Activated CD4-positive, CD25-positive, alpha-beta regulatory T cell treated with anti-CD3 and anti-CD28 coated beads, Interleukin-2, amount 50 U/mL, for 72 hours (primary cell): ENCODE measurements at places on chromosomes 1 and 21.

GRCh38 chr1:164233149-164233548, 325.8 kb upstream of the PBX1 start:
- DNase-seq = no peak

DNA sequence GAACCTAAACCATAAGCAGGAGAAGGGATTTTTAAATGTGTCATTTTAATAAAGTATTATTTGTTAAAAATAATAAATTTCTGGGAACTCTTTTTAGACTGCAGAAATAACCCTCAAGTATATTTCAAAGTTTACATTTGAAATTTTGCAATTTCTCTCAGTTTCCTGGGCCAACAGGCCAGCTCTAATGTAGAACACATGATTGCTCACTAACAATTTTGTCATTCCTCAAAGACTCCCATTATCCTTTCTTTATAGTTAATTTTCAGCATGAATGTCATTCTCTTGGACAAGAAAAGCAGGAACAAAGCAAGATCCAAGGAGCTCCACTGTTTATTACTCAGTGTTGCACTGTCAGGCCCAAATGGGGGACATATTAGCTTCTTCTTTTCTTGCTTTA, 119.4 kb upstream of the VANGL1 start:
- DNase-seq = no peak

DNA sequence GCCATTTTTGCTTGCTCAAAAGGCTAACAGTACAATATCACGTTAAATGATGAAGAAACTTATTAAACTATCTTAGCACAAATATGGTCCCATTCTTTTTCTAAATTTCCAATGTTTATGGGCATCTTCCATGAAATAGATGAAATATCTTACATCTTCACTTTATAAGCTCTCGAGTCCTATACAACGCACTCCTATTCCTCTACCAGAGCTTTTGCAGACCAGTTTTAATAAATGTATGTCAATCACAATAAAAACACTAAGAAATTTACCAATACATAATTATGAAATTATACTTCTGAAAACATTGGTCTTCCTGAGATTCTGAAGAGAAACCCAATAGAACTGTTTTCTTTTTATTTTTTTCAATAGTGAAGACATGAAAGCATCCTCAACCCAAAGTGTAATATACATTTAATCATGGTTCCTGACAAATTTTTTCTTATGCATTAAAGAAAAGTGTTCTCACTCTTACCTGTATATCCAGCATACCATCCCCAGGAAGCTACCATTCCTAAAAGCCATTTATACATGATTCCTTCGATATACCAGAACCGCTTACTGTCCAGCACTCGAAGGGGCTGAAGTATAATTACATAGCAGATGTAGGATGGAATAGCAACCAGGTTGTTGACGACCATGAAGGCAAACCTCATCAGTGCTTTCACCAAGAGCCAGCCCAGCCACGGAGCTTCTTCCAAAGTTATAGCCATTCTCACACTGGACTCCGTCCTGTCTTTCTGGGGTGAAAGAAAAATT, 1.8 kb downstream of the LPGAT1 start:
- no peak for DNase-seq

DNA sequence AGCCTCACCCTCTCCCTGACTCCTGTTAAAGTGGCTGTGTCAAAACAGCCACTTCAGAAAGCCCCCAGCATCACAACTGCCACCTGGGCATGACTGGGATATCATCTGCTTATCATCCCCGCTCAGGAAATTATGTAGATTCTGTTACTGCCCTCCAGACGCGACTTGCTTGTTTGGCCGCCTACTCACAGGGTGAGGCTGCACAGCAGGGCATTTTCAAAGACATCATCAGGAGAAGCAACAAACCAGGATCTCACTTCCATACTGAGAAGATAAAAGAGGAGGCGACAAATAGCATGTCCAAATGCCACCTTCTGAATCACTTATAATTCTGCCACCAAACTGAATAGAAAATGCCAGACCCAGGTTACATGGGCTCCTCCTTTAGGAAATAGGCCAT, 94.8 kb downstream of the MIS18A start:
- DNase-seq = no peak

DNA sequence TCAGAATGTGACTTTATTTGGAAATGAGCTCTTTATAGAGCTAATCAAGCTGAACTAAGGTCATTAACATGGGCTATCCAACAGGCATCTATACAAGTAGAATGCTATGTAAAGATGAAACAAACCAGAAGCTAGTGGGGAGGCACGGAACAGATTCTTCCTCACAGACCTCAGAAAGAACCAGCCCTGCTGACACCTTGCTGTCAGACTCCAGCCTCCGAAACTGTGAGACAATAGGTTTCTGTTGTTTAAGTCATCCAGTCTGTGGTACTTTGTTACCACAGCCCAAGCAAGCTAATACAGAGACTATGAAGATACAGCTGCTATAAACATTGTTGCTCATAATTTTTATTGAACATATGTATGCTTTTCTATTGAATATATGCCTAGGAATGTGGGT, 406.3 kb upstream of the CHRM3 start:
- DNase-seq = no peak

DNA sequence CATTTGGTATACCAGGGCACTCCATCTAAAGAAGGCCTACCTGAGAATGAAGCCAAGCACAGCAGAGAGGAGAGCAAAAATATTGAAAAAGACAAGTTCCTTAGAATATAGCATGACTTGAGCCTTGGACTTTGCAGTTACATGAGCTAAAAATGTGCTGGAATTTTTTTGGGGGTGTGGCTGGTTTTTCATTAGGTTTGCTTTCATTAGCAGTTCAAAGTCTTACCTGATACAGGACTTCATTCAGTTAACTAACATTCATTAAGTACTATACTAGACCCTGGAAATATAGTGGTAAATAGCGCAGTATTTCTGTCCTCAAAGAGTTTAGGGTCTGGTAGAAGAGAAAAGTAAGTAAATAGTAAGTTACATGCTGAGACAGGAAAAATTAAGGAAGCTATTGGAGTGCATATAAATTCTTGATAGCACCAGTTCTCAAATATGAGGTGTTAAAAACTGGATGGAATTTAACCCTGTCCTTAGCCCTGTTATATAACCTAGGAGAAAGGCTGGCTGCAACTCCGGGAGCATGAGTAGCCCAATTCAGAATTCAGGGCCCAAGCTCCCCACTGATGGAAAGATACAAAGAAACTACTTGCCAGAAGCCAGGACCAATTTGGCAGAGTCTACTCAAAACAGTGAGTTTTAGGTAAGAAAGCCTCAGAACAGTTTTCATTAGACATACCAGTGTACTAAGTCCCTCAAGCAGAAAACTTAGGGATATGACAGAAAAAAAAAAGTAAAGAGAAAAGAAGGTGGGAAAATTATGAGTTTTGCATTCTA, 3.1 kb upstream of the DOCK7 start:
- no peak for DNase-seq
